Activated T-helper 1 cell treated with anti-CD3 and anti-CD28 coated beads, Interleukin-2, amount 50 U/mL, for 16 hours (primary cell): ENCODE measurements at places on chromosomes 2 and 18.

- DNase-seq, result no peak
Measured at GRCh38 chr2:78982638-78983330, 42.7 kb upstream of the REG3G start.

DNA sequence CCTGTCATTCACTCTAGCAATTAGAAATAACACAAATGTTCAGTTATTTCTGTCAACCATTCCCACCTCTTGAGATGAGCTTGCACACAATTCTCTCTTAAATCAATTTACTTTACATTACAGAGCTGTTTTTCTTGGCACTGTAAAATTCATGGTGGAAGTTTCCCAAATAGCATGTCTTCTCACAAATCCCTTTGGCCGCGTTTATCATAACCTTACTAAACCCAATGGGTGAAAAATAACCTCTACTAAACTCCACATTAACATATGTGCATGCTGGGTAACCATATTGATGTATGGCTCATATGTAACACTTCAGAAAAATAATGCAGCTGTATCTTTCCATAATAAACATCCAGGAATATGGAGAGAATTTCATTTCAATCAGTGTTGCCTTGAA, 75.5 kb upstream of the SULT1C3 start:
- DNase-seq, result no peak

GRCh38 chr2:71685073-71685848, 231.9 kb downstream of the DYSF start:
- no peak for DNase-seq

- no peak for DNase-seq
Measured at GRCh38 chr2:149858216-149858615, 270.6 kb upstream of the MMADHC start.

DNA sequence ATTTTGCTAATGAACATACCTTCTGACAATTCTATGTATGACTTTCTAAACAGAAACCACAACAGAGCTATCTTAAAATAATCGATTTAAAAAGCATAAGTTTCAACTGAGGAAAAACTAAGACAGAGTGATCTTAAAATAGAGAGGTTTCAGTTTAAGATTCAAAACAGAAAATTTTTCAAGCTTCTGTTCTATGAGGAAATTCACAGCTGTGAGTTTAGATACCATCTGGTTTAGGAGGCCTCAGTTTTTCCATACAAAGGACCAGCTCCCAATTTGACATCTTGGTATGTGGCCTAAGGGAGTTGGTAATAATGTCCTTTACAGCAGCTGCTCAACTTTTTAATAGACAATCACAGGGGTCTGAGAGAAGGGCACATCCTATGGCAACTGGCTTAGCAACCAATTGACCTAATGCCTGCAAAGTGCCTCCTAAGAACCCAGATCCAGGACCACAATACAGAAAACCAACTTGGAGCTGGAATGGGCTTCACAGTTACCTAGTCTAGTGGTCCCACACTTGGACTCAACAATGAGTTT, 39.7 kb downstream of the MDH1 start:
- no peak for DNase-seq

- DNase-seq, result no peak
Measured at GRCh38 chr2:207231967-207232366, 66.2 kb upstream of the KLF7 start.

DNA sequence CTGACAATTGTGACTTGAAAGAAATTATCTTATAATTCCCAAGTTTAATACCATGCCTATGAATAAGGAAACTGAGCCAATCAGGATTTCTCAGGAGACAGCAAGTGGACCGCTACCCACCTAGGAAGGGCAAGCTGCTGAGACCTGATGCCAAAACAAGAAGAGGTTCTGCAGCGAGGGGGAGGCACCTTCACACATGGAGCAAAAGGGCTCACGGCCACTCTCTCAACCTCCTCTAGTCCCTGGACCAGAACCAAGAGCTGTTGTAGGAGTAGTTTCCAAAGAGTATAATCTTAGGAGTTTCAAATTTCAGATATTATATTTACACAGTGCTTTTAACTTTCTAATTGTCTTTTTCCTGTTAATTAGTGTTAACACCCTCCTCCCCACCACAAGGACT, 154.7 kb upstream of the ETAA1 start:
- DNase-seq, result no peak

GRCh38 chr18:905948-906415, 1.3 kb downstream of the ADCYAP1 start:
- DNase-seq, result no peak

GRCh38 chr18:45449418-45450227, 165.7 kb upstream of the SLC14A2 start:
- DNase-seq, result no peak

DNA sequence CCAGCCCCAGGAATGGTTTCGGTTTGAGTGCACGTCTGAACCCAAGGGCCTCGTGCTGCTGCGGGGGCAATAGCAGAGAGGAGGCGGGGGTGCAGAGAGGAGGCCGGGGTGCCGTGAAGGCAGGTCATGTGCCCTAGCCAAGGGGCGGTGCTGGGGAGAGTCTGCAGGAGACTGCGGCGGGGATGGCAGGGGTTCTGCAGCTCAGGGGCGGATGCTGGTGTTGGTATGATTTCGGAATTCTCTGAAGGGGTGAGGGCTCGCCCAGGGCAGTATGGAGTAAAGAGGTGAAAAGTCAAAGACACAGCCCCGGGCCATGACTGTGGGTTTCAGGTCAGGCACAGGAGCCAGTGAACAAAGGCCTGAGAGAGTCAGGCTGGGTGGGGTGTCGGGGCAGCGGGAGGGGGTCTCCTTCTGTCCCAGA, 186.5 kb upstream of the HDAC4 start:
- no peak for DNase-seq

DNA sequence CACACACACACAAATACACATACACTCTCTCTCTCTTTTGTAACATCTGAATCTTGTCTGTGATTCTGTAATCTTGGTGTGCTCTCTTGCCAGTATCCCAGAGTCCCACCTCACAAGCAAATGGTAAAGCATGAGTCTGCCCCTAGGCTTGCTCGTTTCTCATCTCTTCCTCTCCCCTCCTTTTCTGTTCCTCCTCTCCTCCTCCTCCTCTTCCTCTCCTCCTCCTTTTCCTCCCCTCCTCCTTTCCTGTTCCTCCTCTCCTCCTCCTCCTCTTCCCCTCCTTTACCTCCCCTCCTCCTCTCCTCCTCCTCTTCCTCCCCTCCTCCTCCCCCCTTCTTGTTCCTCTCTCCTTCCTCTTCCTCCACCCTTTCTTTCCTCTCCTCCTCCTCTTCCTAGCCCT, 59.0 kb downstream of the TNFRSF11A start:
- DNase-seq, result no peak

DNA sequence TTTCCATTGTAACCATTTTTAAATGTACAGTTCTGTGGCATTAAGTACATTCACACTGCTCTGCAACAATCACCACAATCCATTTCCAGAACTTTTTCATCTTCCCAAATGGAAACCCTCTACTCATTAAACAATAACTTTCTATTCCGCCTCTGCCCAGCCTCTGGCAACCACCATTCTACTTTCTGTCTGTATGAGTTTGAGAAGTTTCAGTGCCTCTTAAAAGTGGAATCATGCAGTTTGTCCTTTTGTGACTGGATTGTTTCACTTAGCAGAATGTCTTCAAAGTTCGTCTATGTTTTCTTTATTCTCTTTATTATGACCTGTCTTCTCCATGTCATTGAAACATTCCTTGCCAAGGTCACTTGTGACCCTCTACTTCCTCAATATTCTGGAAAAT, 22.0 kb upstream of the PELI1 start:
- DNase-seq, result no peak

DNA sequence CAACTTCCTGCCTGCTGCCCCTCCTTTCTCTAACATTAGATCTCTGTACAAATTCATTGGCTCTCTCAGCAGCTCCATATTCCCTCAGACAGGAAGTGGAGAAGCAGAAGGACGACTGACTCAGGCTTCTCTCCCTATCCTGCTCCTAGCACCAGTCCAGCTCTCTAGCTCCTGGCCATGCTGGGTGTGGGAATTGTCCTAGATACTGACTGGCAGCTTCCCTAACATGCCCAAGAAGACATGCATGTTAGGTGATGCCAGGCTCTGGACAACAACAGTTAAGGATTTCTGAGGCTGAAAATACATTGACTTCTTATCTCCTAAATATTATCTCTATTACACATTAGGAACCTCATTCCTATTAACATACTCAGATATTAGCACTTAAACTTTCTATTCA, 292.9 kb downstream of the IKZF2 start:
- DNase-seq, result no peak

DNA sequence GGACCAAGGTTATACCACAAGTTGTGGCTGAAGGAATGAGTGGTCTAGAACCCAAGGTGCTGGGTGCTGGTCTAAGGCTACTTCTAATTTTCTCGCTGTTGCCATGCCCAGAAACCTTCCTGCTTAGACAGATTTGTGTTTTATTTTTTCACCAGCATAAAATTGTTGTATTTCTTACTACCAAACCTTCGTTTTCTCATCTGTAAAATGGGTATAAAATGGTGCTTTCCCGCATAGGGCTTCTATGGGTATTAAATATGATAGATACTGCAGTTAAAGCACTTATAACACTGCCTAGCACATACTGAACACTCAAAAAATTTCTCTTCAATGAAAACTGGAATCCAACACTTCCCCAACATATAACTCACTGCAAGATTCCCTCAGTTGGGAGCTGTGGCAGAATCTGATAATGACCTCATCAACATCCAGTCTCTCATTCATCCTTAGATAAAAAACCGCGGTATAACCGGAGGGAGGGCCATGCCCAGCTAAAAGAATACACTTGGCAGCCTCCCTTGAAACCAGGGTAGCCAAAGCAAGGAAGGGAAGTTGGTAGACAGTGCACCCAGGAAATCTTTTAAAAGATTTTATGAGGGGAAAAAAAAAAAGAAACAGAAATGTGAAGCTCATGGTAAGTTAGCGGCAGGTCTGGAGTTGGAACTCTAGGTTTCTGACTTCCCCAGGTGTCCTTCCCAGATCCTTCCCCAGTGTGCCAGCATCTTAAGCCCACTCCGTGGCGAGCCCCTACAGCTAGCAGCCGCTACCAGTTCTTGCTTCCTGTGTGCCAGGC, 1.2 kb downstream of the NEMP2 start:
- DNase-seq, result no peak

DNA sequence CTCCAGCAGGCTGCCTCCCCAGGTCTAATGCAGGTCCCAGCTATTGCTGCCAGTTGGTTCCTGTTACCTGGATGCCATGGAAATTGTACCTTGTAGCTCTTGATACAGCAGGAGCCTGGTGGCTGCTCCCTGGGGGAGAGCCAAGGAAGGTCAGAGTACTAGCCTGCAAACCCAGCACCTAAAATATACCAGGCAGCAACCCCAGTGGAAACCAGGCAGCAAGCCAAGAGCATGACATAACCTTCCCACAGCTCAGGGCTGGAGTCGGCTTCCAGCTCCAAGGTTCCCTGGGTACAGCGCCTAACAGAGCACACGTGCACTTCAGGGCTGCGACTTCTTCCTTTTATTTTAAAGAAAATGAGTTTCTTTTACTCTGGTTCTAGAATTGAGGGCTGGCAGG, 30.3 kb downstream of the TNP1 start:
- DNase-seq, result no peak

- DNase-seq, result no peak
Measured at GRCh38 chr2:228374741-228375140, 193.3 kb upstream of the SPHKAP start.

DNA sequence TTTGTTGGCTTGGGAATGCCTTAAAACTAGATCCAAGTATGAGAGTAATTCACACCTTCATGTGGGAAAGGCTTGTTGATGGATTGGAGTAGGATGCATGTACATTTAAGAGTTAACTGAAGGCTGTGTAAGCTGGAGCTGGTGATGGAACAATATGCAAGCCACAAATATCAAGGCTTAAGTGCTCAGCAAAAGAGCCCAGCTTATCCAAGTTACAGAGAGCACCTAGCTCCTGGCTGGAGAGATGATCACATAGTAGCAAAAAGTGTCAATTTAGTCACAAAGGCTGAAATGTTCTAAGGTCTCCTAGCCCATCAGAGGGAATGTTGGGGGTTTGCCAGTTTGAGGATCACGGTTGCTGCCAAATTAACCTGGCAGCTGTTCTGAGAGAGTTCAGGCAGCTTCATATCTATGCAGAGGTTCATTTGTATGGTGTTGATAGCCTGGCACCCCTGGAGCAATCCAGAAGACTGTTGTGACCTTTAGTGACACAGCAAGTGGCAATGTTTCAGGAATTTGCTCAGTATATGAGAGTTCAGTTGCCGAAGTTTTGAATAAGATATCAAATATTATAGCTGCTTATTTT, 228.2 kb downstream of the DOK6 start:
- DNase-seq, result no peak

DNA sequence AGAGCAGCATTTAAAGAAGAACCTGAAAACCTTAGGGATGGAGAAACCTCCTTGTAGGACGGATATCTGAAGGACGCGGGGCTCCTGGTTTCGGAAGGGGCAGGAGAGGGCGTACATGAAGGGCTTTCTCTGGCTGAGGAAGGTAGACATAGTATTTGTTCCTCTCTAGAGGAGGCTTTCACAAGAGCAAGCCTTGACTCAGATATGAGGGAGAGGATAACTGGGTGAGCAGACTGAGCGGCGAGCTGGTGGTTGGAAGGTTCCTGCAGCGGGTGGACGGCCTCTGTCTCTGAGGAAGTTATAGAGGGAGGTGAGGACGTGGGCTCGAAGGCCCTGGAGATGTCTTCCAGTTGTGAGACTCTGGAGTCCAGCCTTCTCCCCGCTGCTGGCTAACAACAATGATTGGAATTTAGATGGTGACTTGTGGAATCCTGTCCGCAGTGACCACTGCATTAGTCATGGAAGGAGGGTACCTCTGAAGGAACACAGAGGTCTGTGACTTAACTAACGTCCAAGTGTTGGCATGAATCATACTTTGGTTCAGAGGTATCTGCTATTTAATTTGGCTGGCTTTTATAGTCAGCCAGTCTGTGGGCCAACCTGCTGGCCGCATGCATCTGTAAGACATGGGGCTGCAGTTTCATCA, 80.9 kb downstream of the ASAP2 start:
- DNase-seq, result no peak

- DNase-seq, result no peak
Measured at GRCh38 chr2:233434666-233435330, 80.5 kb downstream of the DGKD start.

- DNase-seq, result no peak
Measured at GRCh38 chr2:129074298-129074920, 755.7 kb upstream of the HS6ST1 start.

- no peak for DNase-seq
Measured at GRCh38 chr2:202327858-202328257, 48.3 kb upstream of the BMPR2 start.

DNA sequence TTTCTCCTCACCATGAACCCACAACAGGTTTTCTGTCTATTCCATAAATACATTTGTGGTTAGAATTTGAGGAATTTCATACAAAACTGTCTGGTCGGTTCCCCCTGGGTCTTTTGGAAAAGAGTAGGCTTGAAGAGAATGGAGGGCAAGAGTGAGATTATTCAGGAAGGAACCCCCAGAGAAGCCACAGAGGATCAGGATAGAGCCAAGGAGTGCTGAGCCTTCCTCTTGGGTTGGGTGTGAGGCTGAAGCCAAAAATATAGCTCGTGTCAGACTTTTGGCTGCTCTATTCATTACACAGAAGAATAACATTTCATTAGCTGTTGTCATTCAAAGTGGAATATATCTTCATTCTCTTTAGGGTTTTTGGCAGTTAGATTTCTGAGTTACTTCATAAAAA, 45.9 kb upstream of the YES1 start:
- DNase-seq, result no peak

GRCh38 chr18:71398531-71398930, 1109.7 kb downstream of the SOCS6 start:
- DNase-seq, result no peak
